ENCODE measurements at places on chromosomes 7 and 10.

DNA sequence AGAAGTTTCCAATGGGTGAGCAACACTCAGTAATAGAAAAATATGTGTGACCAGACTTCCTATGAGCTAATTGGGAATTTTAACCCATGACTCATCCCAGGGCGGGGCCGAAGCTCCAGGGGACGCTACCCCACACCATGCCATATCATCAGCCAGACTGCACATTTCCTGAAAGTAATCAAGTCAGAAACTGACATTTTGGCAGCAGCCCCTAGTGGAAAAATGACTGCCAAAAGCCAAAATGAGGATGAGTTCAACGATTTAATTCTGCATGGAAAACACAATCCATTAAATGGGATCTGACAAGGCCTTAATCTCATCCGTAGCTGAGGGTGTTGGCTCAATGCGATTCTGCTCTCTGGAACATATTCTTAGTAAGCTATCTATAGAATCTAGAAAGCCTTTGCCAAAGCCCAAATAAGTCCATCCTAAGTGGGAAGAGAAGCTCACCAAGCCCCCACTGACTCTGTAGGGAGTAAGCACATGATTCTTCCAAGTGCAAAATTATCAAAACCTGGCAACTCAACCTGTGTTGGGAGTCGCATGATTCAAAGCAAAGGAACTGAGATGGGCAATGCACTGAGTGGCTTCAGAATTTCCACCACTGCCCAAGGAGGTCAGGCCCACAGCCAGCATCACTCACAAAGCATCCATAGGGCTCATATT lies 93.1 kb upstream of the PDE1C start:
- no peak for DNase-seq

DNA sequence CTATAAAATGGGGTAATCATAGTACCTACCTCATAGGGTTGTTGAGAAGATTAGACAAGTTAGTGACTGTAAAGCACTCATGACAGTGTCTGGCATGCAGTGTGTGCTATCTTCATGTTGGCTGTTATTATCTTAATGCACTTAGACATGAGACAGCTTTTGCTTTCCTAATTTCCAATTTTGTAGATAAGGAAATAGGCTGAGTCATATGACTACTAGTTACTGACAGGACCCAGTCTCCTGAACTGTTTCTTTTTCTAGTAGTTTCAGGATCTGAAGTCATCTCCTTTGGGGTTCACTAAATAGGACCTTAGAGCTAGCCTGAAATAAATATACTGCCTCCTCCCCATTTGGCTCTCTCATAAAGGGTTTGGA lies 74.2 kb downstream of the SNX10 start:
- DNase-seq: no peak

DNA sequence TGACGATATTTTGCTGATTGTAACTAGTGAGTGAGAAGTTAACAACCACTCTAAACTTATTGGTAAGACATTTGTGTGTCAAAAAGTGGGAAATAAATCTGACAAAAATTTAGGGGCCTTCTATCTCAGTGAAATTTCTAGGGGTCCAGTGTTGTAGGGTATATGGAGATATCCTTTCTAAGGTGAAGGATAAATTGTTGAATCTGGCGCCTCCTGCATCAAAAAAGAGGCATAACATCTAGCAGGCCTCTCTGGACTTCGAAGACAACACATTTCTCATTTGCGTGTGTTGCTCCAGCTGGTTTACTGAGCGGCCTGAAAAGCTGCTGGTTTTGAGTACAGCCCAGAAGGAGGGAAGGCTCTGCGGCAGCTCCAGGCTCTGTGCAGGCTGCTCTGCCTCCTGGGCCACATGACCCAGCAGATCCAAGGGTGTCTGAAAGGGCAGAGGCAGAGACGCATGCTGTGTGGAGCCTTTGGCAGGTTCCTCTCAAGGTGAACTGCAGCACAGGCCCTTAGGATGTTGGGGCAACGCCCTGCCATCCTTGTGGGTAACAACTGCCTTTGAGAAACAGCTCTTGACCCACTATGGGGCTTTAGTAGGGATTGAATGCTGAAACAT lies 72.4 kb downstream of the LMBR1 start:
- no peak for DNase-seq

GRCh38 chr10:96287392-96288105 lies 16.2 kb upstream of the BLNK start:
- DNase-seq: no peak
